ENCODE measurements at places on chromosomes 11 and 22. TPM values are rescaled to one million over a fixed set of nuclear protein-coding genes. Genes with fewer than 3 reads are reported as not detected.

DNA sequence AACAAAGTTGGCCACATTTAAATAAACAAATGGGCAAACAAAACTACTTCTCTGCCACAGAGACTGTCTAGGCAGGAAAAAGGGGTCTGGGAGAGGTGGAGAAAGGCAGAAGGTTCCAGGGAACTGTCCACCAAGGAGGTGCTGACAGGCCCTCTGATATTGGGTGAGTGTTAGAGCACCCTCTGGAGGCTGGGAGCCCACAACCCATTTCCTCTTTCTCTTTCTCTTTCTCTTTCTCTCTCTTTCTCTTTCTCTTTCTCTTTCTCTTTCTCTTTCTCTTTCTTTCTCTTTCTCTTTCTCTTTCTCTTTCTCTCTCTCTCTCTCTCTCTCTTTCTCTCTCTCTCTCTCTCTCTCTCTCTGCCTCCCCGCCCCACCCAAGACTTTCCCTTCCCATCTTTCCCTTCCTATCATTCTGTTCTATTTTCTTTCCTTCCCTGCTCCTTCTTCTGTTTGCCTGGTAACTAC lies 912.8 kb downstream of the DLG2 start:
- peaks cover 7% of the 10 kb centered on the region for H3K4me1 ChIP-seq
- H3K4me3 ChIP-seq, result peak overlapping the region; percentile 87
- DNase-seq, result peak; percentile 67
- peaks cover 7% of the 10 kb centered on the region for H3K27me3 ChIP-seq
- H3K36me3 ChIP-seq, result peaks cover 2% of the 10 kb centered on the region

DNA sequence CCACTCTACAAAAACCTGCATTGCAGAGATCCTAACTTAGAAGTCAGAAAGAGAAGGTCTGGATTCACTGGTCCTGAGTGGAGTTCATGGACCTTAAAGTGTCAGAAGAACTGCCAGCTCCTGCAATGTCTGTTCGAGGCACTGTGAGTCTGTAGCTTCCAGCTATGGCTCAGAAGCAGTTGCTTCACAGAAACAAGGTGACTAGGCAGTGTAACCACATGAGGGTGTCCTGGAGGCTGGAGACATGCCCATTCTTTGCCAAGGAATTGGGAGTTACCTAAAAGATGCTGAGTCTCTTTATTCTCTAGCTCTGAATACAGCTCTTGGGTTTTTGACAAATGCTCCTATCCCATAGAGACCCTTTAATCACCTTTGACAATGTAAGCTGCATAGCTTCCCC lies 130.5 kb downstream of the SPON1 start:
- DNase-seq, result no peak
- H3K4me3 ChIP-seq, result no peak overlapping the region
- H3K4me1 ChIP-seq, result peaks cover 4% of the 10 kb centered on the region

GRCh38 chr11:91219535-91219934 lies 996.7 kb upstream of the CHORDC1 start:
- H3K27me3 ChIP-seq, result no peaks in the 10 kb centered on the region
- no peak overlapping the region for H3K4me3 ChIP-seq
- no peak overlapping the region for H3K27ac ChIP-seq
- H3K36me3 ChIP-seq, result no peaks in the 10 kb centered on the region

DNA sequence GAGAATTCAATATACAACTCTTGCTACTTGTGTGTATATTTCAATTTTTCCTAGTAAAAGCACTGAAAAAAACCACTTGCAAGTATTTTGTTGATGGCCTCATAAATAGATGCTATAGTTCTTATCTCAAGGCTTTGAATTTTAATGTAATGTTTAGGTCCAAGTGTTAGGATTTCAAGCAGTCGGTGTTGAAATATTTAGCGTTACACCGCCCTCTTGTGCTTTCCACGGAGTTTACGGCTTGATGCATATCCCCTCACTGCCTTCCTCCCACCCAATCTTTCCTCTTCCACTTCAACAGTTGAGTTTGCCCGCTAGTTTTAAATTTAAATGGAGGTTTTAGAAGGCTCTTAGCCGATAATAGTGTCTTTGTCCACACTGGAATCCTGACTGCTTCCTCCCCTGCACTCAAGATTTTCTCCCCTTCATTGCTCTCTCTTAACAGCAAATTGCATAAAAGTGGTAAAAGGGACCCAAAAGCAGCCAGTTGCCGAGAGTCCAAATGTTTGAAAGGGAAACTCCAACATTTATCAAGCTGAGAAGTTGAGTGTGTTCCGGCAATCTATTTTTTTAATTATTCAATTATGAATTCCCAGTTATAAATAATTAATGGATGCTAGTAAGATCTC lies 25.9 kb upstream of the HTATIP2 start:
- peaks cover 1% of the 10 kb centered on the region for H3K36me3 ChIP-seq
- DNase-seq, result no peak
- peaks cover 57% of the 10 kb centered on the region for H3K27me3 ChIP-seq
- H3K4me1 ChIP-seq, result peaks cover 7% of the 10 kb centered on the region
- H3K27ac ChIP-seq, result no peak overlapping the region

DNA sequence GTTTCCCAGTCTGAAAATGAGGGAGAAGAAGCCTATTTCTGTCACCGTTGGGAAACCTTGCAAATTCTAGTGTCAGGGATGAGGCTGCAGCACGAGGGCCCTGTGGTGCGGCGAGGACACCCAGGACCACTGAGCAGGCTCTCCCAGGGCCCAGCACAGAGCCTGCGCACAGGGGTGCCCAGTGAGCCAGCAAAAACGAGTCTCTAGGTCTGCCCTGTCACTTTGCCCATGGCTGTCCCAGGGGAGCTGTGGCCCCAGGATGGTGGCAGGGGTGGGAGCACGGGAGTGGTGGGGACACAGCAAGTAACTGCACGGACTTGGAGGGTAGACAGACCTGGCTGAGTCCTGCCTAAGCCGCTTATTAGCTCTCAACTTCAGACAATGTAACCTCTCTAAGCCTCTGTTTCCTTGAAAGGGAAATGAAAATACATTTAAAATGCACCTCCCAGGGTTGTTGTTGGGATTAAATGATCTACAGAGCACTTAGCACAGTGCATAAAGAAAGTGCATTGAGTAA lies 44.2 kb downstream of the DSCAML1 start:
- no peak for DNase-seq
- H3K4me1 ChIP-seq, result no peaks in the 10 kb centered on the region
- H3K36me3 ChIP-seq, result no peaks in the 10 kb centered on the region

GRCh38 chr11:11291041-11292015 lies 61.7 kb downstream of the CSNK2A3 start:
- no peak overlapping the region for H3K4me3 ChIP-seq
- no peak for DNase-seq
- H3K4me1 ChIP-seq, result no peaks in the 10 kb centered on the region

MS4A14 gene
- total RNA-seq, result not detected

DNA sequence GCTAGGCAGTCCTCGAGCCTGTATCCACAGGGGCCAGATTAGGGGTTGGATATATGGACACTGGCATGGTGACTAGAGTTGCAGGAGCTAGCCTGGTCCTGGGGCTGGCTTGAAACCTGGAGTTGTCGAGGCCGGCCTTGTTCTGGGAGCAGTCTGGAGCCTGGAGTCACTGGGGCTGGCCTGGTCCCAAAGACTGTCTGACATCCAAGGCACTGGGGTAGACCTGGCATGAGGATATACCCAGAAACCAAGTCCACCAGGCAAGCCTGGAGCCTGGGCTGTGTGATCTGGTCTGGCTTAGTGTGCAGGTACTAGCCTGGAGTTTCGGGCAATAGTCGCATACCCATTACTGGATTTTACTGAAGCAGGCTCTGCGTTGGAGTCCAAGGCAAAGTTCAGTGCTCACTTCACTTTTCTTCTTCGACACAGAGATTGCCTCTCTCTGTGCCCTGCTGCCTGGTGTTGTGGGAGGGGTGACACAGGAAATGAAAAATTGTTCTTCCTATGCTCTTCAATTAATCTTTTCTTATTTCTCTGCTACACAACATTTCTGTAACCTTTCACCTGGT lies 4.3 kb upstream of the GLYATL1 start:
- no peaks in the 10 kb centered on the region for H3K36me3 ChIP-seq
- H3K4me3 ChIP-seq, result no peak overlapping the region
- H3K27me3 ChIP-seq, result peaks cover 6% of the 10 kb centered on the region
- DNase-seq, result no peak
- no peak overlapping the region for H3K27ac ChIP-seq

DNA sequence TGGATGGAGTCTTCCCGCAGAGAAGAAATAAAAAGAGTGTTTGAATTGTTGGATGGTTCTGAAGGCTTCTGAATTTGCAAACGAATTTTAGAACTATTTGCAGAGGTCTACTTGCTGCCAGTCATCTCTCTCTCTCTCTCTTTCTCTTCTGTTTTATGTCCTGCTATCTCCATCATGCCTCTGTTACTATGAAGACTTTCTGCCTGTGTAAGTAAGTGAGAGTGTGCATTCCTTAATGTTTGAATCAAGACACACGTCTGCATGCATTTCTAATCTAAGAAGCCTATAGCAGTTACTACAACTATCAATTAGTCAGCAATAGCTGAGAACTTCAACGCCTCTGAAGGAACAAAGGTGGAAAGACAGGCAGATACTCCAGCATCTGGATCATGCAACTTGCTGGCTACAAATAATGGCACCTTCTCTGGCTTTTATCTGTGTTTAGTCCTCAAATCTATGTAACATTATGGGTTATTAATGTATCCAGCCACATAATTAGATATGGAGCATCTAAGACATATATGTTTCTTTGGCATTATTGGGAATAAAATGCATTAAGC lies 191.5 kb upstream of the BLID start:
- no peak overlapping the region for H3K27ac ChIP-seq
- H3K4me1 ChIP-seq, result no peaks in the 10 kb centered on the region
- H3K27me3 ChIP-seq, result peaks cover 2% of the 10 kb centered on the region
- DNase-seq, result no peak
- H3K36me3 ChIP-seq, result no peaks in the 10 kb centered on the region
- no peak overlapping the region for H3K4me3 ChIP-seq

DNA sequence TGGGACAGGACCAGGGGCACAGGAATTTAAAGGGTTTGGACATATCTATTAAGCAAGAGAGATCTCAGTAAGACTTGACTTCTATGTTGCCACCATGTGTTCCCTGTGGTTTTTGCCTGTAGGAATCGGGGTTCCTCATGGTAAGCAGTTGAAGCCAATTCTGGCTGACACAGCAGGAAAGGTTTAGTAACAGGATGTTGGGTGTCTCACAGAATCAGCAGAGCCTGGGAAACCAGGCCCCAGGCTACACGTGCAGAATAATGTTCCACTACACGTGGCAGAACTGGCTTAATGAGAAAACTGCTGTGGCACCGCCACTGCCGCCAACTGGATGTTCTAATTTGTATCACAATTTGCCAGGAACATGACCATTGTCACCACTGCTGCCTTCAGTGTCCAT lies 264.6 kb upstream of the PLET1 start:
- H3K27ac ChIP-seq, result no peak overlapping the region
- DNase-seq, result no peak
- peaks cover 17% of the 10 kb centered on the region for H3K27me3 ChIP-seq
- no peak overlapping the region for H3K4me3 ChIP-seq
- no peaks in the 10 kb centered on the region for H3K36me3 ChIP-seq
- no peaks in the 10 kb centered on the region for H3K4me1 ChIP-seq

DNA sequence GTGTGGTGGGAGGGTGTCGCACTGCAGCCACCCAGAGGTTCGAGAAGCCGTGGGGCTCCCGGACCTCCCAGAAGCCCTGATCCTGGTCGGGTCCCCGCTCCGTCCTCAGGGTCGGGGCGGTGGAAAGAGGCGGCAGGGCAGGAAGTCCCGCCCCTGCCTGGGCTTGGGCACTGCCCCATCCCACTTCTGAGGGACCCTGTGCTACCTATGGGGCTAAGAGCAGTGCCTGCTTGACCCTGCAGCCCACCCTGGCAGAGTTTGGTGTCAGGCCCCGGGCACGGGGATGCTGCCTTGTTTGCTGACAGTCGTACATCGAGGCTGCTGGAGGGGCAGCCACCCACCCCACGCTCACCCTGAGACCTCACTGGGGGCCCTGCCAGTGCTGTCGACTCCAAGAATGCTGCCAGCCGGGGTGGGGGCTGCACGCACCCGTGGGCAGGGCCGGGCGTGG lies 19.4 kb downstream of the RNH1 start:
- DNase-seq, result no peak
- H3K4me3 ChIP-seq, result no peak overlapping the region
- no peak overlapping the region for H3K27ac ChIP-seq
- peaks cover 2% of the 10 kb centered on the region for H3K36me3 ChIP-seq

B3GAT1 gene
- total RNA-seq, result 0.44 TPM

DNA sequence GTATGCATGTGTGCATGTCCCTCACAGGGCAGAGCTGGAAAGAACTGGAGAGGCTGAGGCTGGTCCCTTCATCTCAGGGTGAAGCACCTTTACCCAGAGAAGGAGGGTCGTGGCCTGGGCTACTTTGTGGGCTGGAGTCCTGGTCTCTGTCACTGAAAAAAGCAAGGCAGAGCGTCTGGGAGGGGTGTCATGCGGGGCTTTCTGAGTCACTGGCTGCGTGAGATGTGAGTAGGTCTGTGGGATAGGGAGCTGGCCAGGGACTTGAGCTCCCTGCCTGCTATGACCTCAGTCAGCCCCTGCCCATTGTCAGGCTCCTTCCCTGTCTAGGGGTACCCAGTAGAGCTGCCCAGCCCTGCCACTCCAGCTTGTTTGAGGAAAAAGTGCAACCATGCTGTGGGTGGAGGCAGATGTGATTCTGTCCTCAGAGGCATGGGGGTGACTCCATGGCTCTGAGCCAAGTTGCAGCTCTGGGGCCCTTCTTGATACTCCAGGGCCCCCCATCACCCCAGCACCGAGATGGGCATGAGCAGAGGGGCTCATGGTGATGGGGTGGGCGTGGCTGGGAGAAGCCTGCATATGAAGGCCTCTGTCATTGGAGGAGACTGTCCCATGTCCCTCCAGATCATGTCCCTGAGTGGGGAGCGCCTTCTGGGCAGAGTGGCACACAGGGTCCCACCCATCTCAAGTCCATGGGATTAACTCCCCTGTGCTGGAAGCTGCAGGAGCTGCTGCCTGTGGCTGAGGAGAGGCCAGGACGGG lies 27.8 kb downstream of the KCNQ1 start:
- no peak overlapping the region for H3K27ac ChIP-seq
- H3K27me3 ChIP-seq, result peaks cover 9% of the 10 kb centered on the region
- H3K4me3 ChIP-seq, result no peak overlapping the region
- H3K4me1 ChIP-seq, result peaks cover 32% of the 10 kb centered on the region
- no peak for DNase-seq
- H3K36me3 ChIP-seq, result peaks cover 13% of the 10 kb centered on the region

SLC25A17 gene
- total RNA-seq, result 17.8 TPM

- no peaks in the 10 kb centered on the region for H3K27me3 ChIP-seq
- DNase-seq, result no peak
- H3K4me1 ChIP-seq, result peaks cover 29% of the 10 kb centered on the region
- H3K4me3 ChIP-seq, result no peak overlapping the region
- H3K36me3 ChIP-seq, result peaks cover 2% of the 10 kb centered on the region
Observed at GRCh38 chr11:72750086-72750485, 2.1 kb downstream of the ARAP1 start.

TSSK2 gene
- total RNA-seq, result not detected
